Urinary bladder (tissue), 4 donors: ENCODE measurements at places on chromosomes 11 and 22. TPM values are rescaled to one million over a fixed set of nuclear protein-coding genes. Genes with fewer than 3 reads are reported as not detected.

B3GAT1 gene
- 0.32 TPM for total RNA-seq

FAM83F gene
- total RNA-seq: 3.1 TPM

FOLR1 gene
- total RNA-seq: 1.1 TPM

TPH1 gene
- total RNA-seq: 2.5 TPM

ZC3H12C gene
- total RNA-seq: 19.7 TPM

RAB38 gene
- total RNA-seq: 17.7 TPM

IGLL5 gene
- total RNA-seq: 0.69 TPM

PLAAT4 gene
- total RNA-seq: 9.4 TPM

GRCh38 chr22:26276529-26277160 lies 107.4 kb downstream of the SEZ6L start:
- DNase-seq: no peak

- DNase-seq: no peak
Observed at GRCh38 chr11:126462422-126462821, 106.9 kb downstream of the ST3GAL4 start.

DNA sequence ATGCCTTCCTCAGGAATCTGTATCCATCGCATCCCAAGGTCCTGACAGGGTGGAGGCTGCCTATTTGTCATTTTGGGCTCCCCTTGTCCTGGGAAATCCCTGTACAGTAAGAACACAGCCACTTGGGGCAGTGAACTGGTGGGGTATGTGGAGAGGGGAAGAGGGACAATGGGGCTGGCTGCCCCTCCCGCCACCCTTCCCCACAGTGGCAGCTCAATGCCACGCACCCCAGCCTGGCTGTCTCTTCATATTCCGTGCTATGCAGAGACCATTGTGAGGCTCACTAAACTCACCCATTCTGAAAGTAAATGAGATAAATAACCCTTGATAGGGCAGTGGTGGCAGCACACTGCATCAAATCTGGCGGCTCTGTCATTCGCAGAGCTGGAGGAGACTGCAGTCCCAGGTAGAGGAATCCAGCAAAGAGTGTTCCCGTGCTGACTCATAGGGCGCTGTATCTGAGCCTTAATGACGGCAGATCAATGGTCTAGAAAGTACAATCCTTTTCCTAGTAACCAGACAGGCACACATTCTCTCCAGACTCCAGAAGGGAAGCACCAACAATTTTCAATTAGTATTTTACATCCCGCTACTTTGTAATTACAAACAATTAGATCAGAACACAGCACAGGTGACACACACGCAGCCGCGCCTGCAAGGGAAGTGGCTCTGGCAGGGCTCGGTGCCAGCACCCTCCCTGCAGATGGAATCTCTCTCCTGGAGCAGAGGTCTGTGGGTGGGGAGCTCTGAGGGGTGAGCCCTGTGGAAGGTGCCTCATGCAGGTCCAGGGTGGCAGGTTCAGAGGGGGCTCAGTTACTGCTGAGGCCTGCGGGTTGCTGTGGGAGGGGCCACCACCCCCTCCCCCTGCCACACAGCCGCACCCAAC lies 167.9 kb upstream of the B3GAT1 start:
- no peak for DNase-seq

DNA sequence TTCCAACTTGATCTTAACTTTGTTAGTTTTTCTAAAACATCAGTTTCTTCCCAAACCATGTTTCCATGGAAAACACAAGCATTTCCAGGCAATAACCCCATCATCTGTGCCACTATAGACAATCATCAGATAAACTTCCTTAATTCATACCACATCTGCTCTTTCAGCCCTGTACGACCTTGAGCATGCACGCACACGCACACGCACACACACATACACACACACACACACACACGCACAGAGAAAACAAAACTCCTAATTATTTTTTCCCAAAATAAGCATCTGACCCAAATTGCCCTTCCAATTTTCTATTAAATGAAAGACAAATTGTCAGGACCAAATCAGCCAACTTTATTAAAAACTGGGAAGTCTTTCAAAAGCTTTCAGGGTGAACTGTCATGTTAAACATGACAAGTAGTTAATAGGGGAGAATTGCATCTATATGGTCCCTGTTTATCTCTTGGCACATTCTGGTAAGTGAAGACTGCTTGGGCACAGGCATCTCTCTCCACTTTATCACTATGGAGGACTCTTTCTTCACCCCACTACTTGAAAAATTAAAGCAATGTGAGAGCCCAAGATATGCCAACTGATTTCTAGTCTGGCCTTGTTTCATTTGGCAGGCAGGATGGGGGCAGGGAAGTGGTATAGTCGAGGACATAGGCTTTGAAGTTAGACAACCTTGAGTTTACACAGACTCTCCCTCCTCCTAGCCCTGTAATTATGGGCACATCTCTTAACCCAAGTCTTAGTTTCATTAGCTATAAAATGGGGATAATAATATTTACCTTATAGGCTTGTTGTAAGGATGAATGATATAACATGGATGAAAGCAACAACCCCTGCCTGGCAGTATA lies 15.1 kb downstream of the ADM start:
- DNase-seq: no peak

- DNase-seq: no peak
Observed at GRCh38 chr11:26715133-26715532, 6.7 kb downstream of the SLC5A12 start.
